ENCODE measurements at places on chromosomes 1 and 21. TPM values are rescaled to one million over a fixed set of nuclear protein-coding genes. Genes with fewer than 3 reads are reported as not detected.

Gene ALG14
- 3.5 TPM for polyA plus RNA-seq

Gene COA6
- polyA plus RNA-seq = 44.8 TPM

Gene JUN
- 217 TPM for polyA plus RNA-seq

Gene CNR2
- polyA plus RNA-seq = 52.1 TPM

Gene S100A9
- polyA plus RNA-seq = 44.6 TPM

Gene LAMC1
- 5.5 TPM for polyA plus RNA-seq

Gene TNFRSF1B
- polyA plus RNA-seq = 117 TPM

Gene JMJD4
- 29.3 TPM for polyA plus RNA-seq

Gene FAM3B
- polyA plus RNA-seq = not detected

Gene TEDDM1
- polyA plus RNA-seq = 0.08 TPM

Gene TRABD2B
- polyA plus RNA-seq = not detected

Gene GPR25
- polyA plus RNA-seq = 41.1 TPM

Gene PLA2G2C
- polyA plus RNA-seq = not detected

Gene TDRD10
- not detected for polyA plus RNA-seq

Gene EDARADD
- polyA plus RNA-seq = not detected

Gene HES4
- not detected for polyA plus RNA-seq

Gene KRTAP12-2
- not detected for polyA plus RNA-seq

Gene LRRC3
- 0.14 TPM for polyA plus RNA-seq

Gene TRIM46
- polyA plus RNA-seq = 0.14 TPM

Gene CFHR5
- not detected for polyA plus RNA-seq

Gene DISC1
- polyA plus RNA-seq = 0.68 TPM

Gene IGSF5
- polyA plus RNA-seq = not detected

Gene NTRK1
- polyA plus RNA-seq = not detected

Gene KLHDC7A
- not detected for polyA plus RNA-seq

Gene FMO5
- polyA plus RNA-seq = 1.9 TPM

Gene CD5L
- not detected for polyA plus RNA-seq

Gene TMCC2
- 0.11 TPM for polyA plus RNA-seq

Gene NT5C1A
- polyA plus RNA-seq = not detected

Gene MATN1
- not detected for polyA plus RNA-seq

Gene TMEM51
- not detected for polyA plus RNA-seq

Gene GUCA2B
- polyA plus RNA-seq = not detected

Gene CELA3A
- not detected for polyA plus RNA-seq

Gene KAZN
- polyA plus RNA-seq = not detected

Gene FOXO6
- not detected for polyA plus RNA-seq

Gene ATF6
- polyA plus RNA-seq = 14.3 TPM

Gene SLC45A1
- polyA plus RNA-seq = 0.38 TPM

Gene MAN1C1
- 0.49 TPM for polyA plus RNA-seq

Gene SPATA1
- 0.15 TPM for polyA plus RNA-seq

Gene PAX7
- polyA plus RNA-seq = not detected

Gene ADGRL4
- not detected for polyA plus RNA-seq

Gene KCNE2
- not detected for polyA plus RNA-seq

Measured in IgD-negative memory B cell (primary cell).